Nephron progenitor cell (in vitro differentiated cells): ENCODE measurements at places on chromosomes 12 and 14.

GRCh38 chr14:70422538-70422937 is 5.6 kb upstream of the SYNJ2BP start:
- no peak for DNase-seq

- DNase-seq: no peak
Observed at GRCh38 chr14:48568688-48569087, 893.3 kb upstream of the MDGA2 start.

- DNase-seq: no peak
Observed at GRCh38 chr14:26395726-26396125, 202.1 kb downstream of the NOVA1 start.

DNA sequence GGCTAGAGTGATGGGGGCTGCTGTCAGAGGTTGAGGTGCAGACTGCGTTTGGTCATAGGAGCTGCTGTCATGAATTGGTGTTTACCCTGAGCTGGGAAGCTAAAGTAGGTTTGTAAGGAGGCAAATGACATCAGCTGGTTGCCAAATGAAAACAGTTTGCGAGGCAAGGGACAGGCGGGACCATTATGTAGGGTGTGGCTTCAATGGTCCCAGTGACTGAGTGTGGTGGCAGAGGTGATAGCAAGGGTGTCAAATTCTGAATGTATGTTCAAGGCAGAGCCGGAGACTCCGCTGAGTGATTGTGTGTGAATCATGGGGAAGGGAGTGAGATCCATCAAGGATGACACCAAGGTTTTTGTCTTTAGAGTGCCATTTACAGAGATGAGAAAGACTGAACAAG is 359.5 kb downstream of the VRK1 start:
- no peak for DNase-seq

DNA sequence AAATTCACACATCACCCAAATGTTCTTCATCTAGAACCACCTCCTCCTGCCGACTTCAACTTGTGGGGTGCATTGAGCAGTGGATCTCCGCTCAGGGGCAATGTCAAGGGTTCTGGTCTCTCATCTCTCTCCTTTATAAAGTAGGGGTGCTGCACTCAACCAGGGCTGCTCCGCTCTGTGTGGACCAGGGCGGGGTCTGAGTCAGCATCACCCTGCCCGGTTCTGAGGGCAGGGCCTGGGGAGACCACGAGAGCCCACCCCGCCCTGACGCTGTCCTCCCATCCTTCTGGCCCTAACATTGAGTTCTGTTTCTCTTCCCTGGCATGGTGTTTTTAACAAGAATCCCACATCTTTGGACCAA is 311.6 kb upstream of the DIO3 start:
- DNase-seq: no peak
